Astrocyte of the hippocampus (primary cell): ENCODE measurements at places on chromosomes 11 and 22.

GRCh38 chr11:94658888-94659287 is 91.7 kb downstream of the PIWIL4 start:
- DNase-seq, result no peak

- DNase-seq, result peak; percentile 68
Measured at GRCh38 chr11:78228467-78228866, 39.7 kb downstream of the USP35 start.

GRCh38 chr22:47376322-47376700 is 613.9 kb downstream of the TBC1D22A start:
- DNase-seq, result no peak

DNA sequence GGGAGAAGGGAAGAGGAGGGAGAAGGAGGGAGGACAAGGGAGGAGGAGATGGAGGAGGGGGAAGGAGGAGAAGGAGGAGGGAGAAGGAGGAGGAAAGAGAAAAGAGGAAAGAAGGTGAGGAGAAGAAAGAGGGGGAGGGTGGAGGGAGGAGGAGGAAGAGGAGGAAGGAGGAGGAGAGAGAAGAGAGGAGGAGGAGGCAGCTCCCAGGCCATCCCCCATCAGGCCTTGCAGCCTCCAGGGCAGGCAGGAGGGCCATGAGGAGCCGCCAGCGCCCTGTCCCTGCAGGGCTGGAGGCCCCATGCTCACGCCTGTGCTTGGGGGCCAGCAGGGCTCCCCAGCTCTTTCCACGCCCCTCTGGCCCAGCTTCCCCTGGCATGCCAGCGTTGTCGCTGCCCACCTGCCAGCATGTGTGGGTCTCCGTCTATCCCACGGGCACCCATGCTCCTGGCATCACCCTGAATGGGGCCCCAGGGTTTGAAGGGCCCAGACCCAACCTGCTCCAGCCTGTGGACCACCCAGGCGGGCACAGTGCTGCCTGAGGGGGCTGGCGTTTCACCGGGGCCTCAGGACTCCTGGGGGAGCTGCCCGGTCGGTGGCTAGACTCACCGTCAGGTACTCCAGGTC is 5.2 kb downstream of the TSPAN32 start:
- DNase-seq, result no peak

- no peak for DNase-seq
Measured at GRCh38 chr22:20611418-20611817, 104.0 kb downstream of the MED15 start.

DNA sequence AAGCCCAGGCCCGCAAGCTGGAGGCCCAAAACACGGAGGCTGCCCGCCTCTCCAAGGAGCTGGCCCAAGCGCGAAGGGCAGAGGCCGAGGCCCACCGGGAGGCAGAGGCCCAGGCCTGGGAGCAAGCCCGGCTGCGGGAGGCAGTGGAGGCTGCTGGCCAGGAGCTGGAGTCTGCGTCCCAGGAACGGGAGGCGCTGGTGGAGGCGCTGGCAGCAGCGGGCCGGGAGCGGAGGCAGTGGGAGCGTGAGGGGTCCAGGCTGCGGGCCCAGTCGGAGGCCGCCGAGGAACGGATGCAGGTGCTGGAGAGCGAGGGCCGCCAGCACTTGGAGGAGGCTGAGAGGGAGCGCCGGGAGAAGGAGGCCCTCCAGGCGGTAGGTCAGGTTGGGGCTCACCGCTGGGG is 4.8 kb downstream of the CCDC88B start:
- DNase-seq, result no peak

DNA sequence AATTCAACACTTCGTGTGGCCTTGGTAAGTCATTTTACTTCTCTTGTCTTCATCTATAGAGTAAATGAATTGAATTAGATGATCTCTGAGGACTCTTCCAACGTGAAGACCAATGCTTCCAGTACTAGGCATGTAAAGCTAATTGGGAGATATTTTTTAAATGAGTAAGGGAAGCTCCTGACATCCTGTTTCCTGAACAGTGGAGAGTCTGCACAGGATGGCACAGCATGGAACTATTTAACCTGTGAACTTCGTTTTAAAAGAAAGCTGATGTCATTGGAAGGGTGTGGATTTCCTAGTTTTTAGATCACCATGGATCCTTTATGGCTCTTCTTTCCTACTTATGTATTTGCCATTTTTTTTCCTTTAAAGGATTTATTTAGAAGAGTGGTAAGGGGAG is 48.4 kb upstream of the HSD17B12 start:
- no peak for DNase-seq

GRCh38 chr11:69154938-69155301 is 815 bp upstream of the SMIM38 start:
- DNase-seq, result no peak

GRCh38 chr11:2131371-2132236 is 7.6 kb downstream of the IGF2 start:
- DNase-seq, result no peak

GRCh38 chr22:47374901-47375575 is 612.6 kb downstream of the TBC1D22A start:
- DNase-seq, result no peak

- DNase-seq, result no peak
Measured at GRCh38 chr11:124751391-124751740, 689 bp downstream of the VSIG2 start.

- peak; percentile 81 for DNase-seq
Measured at GRCh38 chr11:126317756-126318573, 14.1 kb downstream of the DCPS start.

GRCh38 chr11:17927041-17927440 is 85.8 kb downstream of the SERGEF start:
- no peak for DNase-seq

DNA sequence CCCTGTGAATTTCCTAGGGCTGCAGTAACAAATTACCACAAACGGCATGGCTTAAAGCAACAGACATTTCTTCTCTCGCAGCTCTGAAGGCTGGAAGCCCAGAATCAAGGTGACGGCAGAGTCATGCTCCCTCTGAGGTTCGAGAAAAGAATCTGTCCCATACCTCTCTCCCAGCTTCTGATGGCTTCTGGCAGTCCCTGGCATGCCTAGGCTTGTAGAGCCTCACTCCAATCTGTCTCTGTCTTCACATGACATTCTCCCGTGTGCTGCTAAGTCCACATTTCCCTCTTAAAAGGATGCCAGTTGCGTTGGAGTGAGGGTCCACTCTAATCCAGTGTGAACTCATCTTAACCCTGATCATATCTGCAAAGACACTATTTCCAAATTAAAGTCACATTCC is 116.2 kb downstream of the NECTIN1 start:
- DNase-seq, result no peak

DNA sequence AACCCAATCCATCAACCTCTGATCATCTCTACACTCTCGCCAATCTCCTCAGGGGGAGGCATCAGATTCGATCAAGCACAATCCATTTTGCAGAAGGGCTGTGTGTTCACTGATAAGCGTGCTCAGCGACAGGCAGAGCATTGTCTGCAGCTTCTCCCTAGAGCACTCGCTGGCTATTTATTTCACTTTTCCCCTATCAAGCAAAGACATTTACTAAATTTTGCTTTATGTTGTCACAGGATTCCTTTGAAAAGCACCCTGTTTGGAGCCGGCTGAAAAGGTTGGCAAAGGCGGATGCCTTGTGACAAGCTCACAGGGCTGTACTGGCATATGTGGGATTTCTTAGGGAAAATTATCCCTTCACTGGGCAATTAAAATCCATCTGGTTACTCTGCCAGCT is 1381.5 kb upstream of the TENM4 start:
- DNase-seq, result no peak

- peak; percentile 81 for DNase-seq
Measured at GRCh38 chr11:33622186-33622585, 78.4 kb downstream of the C11orf91 start.

- no peak for DNase-seq
Measured at GRCh38 chr11:6799402-6799801, at the start of gene OR6A2. Gene OR6A2 (minus strand): TSS chr11:6799689. CDS start chr11:6795708, 3,981 bp downstream.

DNA sequence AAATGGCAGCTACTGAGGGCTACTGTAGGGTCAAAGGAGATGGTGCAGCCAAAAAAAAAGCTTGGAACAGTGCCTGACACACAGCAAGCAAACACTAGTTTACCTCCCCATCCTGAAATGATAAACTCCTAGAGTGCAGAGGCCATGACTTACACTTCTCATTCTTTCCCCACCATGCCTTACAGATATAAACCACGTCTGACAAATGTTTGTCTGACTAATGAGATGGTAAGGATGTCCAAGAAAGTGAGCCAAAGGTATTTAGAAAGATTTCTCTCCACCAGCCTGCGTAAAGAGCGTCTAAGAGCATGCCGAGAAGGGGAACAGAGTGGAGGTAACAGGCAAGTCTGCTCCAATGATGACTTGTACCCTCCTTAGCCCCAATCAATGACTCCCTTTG is 99.0 kb downstream of the LARGE1 start:
- no peak for DNase-seq

DNA sequence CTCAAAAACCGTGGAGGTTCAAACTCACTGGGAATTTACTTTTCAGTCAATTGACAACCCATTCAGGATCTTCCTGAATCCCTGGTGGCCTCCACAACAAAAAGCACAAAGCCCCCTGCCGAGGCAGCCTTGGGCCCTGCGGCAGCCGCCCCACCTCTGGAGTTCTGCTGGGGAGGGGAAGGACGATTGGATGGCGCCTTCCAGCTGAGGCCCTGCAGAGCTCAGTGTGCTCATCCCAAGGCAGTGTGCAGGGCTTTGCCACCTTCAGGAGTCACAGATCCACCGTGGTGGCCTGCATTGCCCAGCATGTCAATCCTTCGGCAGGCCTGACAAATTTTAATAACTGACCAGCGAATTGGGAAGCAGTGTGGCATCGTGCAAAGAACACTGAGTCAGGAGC is 7.4 kb downstream of the ZFTA start:
- DNase-seq, result peak; percentile 12

DNA sequence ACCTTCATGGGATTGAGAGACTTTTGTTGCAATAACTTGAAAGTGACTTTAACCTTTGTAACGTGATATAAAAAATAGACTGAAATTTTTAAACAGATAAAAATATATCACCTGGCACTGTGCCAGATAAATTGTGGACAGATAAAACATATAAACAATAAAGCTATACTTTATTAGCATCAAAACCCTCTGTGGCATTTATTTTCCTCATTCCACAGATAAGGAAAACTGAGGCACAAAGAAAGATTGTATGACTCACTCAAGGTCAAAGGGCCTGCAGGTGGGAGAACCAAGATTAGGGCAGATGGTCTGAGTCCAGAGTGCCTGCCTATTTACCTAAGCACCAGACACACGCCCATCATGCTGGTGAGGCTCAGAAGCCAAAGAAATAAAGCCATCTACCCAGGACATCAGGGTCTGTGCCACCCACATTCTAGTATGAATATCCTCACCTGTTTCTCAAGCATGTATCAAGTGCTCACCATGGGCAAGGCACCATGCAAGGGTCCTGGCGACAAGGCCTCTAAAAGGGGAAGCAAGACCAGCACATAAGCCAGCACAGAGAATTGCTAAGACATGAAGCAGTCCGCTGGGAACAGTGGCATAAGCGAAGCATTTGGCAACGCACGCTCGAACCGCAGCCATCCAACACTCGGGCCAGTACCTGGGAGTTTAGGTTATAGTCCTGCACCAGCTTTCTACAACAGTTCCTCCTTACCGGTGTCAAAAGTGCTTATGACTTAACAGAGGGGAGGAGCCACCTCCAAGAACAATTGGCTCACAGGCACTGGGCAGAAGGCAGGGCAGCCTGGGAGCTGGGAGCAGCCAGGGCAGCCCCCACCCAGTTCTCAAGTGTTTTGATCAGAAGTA is 17.6 kb downstream of the MYH9 start:
- peak; percentile 62 for DNase-seq

DNA sequence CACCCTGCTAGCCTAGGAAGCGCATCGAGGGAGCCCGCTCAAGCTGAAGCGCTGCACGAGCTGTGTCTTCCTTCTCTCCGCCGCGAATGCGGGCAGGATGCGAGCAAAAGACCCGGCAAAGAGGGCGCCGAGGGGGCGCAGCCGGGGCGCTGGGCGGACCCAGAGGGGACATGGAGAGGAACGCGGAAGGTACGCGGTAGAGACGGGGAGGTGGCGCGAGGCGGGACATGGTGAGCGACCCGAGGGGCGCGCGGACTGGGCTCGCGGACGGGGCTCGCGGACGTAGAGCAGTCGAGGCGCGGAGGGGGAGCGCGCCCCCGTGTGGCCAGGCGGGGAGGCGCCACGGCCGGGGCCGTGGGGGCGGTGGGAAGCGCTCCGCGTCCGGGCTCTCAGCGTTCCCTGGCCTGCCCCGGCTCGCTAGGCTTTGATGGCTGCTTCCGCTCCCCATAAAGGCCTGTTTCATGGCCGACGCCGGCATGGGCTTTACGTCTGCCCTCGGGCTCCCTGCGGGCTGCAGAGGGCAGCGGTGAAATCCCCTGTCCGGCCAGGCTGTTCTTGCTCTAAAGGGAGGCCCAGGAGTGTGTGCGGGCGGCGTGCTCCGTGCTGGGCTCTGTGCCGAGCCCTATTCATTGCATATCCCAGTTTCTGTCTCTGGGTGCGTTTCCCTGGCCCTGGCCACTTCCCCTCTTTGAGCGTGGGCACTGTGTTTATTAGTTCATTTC is 31.2 kb upstream of the TRIM29 start:
- peak; percentile 91 for DNase-seq

GRCh38 chr22:20503816-20504215 is 3.6 kb upstream of the MED15 start:
- no peak for DNase-seq

- peak; percentile 57 for DNase-seq
Measured at GRCh38 chr11:43944761-43945311, 2.4 kb downstream of the C11orf96 start.

DNA sequence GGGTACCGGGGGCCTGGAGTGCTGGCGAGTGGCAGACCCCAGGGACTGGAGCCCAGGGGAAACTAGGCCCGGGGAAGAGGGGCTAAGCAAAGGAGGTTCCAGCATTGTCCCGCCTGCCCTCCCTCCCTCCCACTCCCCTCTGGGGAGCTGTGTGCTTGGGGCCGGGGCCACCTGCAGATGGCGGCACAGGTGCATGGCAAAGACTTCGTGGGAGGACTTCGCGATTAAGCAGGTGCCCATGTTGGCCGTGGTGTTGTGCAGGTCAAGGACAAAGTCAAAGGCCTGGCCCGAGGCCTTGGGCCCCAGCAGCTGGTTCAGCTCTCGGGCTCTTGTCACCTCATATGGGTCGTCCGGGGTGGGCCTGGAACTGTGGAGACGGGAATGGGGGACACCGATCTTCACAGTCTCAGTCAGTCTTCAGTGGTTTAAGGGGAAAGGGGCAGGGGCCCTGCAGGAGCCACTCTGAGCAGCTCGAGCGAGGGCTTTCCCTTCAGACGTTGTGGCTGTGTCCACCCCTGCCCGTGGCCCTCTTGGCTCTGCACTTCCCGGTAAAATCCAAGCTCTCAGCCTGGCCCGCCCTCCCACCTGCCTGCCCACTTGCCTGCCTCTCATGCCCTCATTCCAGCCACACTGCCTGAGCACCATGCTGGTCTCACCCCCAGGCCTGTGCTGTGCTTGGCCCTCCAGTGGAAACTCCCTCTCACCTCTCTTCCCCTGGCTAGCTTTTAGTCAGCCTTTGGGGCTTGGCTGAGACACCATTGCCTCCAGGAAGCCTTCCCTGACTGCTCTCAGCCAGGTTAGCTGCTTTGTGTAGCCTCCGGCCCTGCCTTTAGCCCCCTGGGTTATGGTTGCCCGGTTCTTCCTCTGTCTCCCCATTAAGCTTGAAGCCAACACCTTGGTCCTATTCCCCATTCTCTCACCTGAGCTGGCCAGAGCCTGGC is 4.7 kb downstream of the ACY3 start:
- no peak for DNase-seq

- DNase-seq, result peak; percentile 23
Measured at GRCh38 chr22:45638834-45639746, 32.5 kb upstream of the ATXN10 start.

- no peak for DNase-seq
Measured at GRCh38 chr22:42190274-42190673, 59.7 kb upstream of the CYP2D6 start.

GRCh38 chr11:112156153-112156955 is 7.5 kb downstream of the IL18 start:
- no peak for DNase-seq

GRCh38 chr11:34636127-34636526 is 15.2 kb downstream of the EHF start:
- DNase-seq, result no peak
